ENCODE measurements at places on chromosomes 4 and X.

DNA sequence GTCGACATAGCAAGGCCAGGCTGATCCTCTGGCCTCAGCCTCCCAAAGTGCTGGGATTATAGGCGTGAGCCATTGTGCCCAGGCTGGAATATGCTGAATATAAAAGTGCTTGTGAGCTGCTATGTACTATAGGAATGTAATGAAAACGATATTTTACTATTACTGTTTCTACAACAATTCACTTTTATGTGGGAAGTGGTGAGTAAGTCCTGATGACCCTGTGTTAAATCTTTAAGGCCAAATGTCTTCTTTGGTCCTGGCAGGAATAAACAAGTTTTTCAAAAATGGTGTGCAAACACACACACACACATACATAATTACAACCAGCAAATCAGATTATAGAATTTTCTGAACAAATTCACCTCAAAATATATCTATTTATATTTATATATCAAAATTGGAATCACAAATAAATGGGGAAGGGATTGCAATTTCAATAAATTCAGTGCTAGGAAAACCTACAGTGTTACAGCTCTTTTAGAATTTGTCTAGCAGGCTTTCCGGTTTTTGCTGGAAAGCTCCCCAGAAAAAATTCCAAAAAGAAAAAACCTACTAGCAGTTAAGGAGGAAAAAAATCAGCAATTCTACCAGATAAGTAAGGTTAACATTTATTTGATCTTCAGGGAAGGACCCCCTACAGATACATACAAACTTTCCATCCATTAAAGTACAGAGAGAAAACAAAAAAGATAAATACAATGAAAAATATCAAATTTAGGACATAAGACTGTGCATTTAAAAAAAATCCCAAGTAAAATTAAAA lies 17.9 kb downstream of the SMIM14 start:
- DNase-seq = no peak

DNA sequence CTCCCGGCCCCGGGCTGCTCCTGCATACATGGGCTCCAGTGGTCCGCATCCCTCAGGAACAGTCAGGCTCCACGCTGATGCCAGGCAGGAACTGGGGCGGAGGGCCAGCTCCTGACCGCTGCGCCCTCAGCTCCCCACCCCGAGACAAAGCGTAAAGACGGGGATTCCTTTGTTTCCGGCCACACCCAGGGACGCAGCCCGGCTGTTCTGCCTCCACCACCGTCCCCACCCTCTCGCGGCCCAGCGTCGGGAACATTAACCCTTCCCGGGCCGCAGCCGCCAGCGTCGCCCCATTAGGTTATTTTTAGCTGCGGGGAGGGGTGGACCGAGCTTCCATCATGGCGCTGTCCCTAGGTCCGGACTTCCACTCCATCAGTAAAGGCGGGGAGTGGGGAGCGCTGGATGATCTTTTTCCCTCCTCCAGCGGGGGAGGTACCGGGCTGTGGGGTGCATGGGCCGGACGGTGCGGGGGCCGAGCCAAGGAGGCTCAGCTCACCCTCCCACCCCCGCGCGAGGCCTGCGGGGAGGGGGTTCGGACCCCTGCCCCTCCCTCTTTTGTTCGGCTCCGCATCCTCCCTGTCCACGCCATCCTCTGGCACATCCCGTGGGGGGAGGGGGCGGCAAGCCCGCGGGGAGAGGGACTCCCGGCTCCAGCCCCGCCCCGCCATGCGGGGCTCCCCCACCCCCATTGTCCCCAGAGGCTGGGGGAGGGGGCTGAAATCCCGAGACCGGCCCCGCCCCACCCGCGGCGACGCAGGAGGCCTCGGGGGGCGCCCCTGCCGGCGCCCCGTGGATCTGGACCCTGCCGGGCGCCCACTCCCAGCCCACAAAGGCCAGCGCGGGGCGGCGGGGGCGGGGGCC lies 5.3 kb downstream of the CRMP1 start:
- DNase-seq = no peak

DNA sequence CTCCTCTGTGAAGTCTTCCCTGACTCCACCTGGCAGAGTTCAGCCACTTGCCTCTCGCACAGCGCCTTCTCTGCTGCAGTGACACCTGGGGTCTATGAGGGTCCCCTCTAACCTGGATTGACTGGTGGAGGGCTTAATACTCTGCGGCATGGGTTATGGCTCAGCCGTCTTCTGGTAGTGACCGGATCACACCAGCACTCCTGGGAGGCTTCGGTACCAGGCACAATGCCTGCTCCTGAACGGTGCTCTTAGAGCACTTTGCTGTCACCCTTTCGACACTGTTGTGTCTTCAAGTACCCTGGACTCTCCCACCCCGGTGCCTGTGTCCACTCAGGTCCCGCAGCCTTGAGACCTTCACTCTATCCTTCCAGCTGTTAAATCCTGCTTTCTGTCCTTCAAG lies 50.0 kb downstream of the C4orf50 start:
- DNase-seq = no peak

DNA sequence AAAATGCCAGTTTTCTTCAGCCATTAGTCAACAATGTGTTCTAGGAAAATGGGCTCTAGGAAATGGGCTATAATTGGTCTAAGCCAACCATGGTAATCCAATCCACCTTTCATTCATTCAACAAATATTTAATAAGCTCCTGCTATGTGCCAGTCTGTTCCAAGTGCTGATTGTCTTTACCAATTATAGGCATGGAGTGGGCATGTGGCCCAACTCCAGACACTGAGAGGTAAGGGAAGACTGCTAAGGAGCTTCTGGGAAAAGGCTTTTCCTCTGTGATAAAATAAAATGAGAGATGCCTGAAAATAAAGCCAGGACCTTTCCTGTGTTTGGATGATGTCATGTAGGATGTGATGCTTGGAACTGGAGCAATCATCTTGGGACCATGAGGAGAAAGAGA lies 43.3 kb downstream of the HOPX start:
- DNase-seq = no peak

DNA sequence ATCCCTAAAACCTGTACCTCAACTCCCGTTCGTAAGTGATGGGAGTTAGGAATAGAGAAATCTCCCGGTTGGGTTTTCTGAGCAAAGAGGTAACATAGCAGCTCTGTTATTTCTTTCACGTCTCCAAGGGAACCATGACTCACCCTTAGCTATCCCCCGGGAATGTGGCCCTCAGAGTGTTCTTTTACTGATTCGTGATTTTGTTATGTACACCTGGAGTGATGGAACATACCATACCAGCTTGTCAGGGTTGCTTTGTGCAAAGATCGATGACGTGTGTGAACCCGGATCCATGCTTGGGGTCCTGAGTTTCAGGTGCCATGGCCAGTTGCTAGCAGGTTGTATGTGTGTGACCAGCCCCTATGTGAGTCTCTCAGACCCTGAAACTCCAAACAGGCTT lies 52.6 kb downstream of the HPRT1 start:
- DNase-seq = no peak

- DNase-seq = no peak
Observed at GRCh38 chrX:109399831-109400230, 82.1 kb downstream of the GUCY2F start.

- DNase-seq = no peak
Observed at GRCh38 chrX:48761674-48762471, at the start of gene GLOD5. TSS of gene GLOD5 (plus strand) at chrX:48761747. CDS start at chrX:48761791, 44 bp downstream.

GRCh38 chr4:18813055-18813454 lies 791.5 kb upstream of the LCORL start:
- DNase-seq = no peak

DNA sequence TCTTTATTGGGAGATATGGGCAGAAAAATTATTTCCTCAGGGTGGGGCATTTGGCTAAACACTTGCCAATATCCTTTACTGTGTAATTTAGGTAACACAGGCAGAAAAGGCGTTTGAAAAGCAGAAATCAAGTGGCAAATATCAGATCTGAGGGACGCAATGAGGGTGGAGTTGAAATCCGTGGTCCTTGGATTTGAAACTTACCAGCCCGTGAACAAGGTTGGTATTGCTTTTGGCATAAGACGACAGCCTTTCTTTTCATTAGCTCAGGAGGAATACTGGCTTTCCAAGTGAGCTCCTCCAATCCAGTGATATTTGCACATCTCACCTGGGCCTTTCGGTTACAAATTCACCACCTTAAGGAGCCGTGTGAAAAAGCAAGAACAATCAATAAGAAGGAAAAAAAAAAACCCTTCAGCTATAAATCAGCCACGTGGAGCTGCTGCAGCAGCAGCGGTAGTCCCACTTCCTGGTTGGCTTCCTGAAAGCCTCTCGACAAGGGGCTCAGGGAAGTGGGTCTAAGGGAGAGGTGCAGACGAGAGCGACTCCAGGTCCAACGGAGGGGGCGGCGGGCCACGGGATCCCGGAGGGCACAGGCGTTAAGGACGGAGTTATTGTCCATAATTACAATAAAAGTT lies 734 bp upstream of the GALNT7 start:
- no peak for DNase-seq

- DNase-seq = no peak
Observed at GRCh38 chr4:155828628-155829027, 37.4 kb downstream of the ASIC5 start.

GRCh38 chr4:77917601-77918000 lies 55.0 kb downstream of the MRPL1 start:
- DNase-seq = no peak

GRCh38 chrX:143757887-143758286 lies 37.3 kb upstream of the SPANXN2 start:
- no peak for DNase-seq

DNA sequence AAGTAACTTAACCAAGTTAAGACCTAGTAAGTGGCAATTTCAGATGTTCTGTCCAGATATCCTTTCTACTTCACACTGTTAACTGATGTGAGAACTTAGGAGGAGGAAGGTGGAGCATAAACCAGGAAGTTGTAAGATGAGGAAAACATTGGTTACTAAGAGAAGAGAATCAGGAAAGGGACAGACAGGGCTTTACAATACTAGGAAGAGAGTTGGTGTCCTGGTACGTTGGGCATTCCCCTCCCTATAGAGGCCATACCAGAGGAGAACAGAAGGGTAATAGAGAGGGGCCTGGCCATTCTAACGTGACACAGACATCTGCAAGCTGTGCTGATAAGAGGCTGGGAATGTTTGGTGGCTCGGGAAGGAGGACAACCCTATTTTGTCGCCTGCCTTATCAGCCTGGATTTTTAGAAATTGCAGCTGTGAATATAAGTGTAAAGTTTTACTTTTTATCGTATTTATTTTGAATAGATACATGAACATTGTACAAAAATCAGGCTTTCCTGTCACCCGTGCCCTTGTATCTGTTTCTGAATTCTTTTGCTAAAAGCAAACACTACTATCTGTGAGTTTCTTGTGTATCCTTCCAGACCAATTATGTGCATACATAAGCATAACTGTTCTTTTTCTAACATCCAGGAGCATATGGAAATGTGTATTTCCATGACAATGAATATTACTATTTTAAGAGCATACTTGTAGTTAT lies 53.5 kb upstream of the HPRT1 start:
- DNase-seq = no peak

DNA sequence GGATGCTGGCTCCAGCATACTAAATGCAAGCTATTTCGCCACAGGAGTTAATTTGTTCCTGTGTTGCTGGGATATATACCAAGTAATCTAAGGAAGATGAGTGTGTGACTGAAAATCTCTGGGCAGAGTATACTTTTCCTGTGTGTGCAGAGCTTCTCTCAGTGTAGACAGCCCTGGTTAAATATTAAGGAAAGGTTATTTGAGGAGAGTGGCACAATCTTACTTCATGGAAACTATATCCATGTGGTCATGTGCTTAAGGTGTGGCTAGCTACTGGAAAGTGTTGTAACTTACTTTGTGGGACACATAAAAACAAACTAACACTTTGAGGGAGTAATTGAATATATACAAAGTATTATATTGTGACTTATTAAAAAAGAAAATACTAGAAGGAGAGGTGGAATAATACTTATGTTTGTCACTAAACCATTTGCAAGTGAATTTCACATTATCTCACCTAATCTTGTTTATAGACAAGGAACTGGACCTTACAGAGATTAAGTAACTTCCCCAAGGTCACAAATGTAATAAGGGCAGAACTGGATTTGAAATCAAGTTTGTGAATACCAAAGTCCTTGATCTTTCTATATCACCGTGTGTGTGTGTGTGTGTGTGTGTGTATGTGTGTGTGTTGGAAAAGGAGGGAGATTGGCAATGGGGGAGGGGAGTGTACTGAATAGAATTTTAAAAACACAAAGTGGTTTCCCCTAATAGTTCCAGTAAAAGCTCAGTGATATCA lies 408.2 kb upstream of the NR3C2 start:
- DNase-seq = no peak

DNA sequence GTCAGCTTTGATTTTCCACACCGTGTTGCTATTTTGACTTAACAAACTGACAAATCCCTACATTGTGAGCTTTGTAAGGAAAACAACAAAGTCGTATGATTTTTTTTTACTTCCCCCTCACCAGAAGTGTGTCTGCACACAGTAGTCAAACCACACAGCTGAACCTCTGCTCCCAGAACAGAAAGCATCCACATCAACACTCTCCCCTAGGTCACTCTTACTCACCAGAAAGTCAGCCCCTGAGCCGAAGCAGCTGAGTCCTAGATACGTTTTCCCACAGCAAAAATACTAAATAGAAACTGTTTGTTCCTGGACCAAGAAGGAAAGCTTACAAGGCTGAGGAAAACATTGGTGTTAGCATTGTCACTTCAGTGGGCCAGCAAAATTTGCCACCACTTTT lies 305.7 kb downstream of the DHX15 start:
- DNase-seq = no peak

DNA sequence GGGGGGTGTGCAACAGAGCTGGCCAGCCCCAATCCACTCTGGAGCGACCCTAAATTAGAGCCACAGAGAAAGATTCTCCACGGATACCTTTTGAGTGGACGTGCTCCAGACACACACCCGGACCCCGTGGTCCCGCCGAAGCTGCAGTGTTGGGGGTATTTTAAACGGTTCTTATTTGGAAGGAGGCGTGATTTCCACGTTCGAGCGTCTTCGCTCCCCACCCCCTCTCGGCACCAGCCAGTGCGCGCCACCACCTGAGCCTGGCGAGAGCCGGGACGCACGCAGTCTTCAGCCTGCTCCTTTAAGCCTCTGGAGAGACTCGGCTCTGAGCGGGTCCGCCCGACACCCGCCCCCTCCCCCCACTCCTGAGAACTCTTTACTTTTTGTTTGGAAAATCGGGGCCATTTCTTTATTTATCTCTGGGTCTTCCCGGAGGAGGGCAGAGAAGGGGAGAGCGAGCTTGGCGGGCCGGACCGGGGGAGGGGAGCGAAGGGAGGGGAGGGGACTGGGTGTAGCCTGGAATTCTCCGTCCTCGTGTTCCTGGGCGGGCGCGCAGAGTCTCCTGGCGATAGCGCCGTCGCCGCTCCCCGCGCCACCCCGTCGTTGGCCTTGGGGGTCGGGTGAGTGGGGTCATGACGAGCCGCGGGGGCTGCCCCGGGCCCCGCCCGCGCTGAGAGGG lies 668 bp upstream of the PTCHD1 start:
- no peak for DNase-seq

DNA sequence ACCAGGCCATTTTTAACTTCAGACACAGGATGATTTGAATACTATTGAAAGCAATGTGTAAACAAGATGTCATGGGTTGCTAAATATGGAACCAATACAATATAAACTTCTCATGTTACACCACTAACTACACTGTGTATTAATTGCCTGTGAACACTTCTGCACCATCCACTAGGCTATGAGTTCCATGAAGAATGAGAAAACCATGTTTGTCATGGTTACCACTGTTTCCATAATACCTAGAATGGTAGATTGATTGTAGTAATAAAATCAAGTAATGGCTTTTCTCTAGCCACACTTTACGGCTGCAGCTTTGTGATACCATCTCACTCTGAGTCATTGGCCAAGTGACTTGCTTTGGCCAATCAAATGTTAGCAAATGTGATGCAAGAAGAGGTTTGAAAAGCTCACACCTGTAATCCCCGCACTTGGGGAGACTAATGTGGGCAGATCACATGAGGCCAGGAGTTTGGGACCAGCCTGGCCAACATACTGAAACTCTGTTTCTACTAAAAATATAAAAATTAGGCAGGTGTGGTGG lies 19.9 kb upstream of the CYBB start:
- DNase-seq = no peak

Measured in stimulated activated CD4-positive, alpha-beta T cell treated with anti-CD3 and anti-CD28 coated beads, Interleukin-2, amount 100 ng/mL, for 4 hours (primary cell).